ENCODE measurements at places on chromosomes 1 and 21. TPM values are rescaled to one million over a fixed set of nuclear protein-coding genes. Genes with fewer than 3 reads are reported as not detected.

RPTN gene
- not detected for total RNA-seq

NOTCH2NLA gene
- total RNA-seq: 53.2 TPM

PADI4 gene
- total RNA-seq: not detected

CD5L gene
- not detected for total RNA-seq

KCNJ15 gene
- total RNA-seq: 34.8 TPM

- peaks cover 22% of the 10 kb centered on the region for H3K36me3 ChIP-seq
- peak overlapping the region; percentile 66 for H3K4me3 ChIP-seq
- peaks cover 9% of the 10 kb centered on the region for H3K4me1 ChIP-seq
- no peak for DNase-seq
- no peaks in the 10 kb centered on the region for H3K27me3 ChIP-seq
These were observed 9.3 kb upstream of the CACYBP start for GRCh38 chr1:174990382-174990999.

DNA sequence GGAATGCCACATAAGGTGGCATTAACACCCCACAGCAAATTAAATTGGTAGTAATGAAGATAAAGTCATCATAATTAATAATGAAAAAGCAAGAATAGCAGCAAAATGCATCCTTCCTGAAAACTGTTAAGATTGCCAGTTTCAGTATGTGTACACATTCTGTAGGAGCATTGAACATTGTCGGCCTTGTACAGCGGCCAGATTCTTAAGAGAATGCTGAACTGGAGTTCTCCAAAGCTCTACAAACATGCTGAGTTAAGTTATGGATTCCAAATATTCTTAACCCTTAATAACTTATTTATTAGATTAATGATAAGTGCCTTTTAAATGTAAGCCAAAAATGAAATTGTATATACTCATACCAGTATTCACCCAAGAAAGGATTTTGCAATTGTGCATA is 189.9 kb downstream of the AK5 start:
- DNase-seq: no peak
- H3K27ac ChIP-seq: no peak overlapping the region
- H3K4me3 ChIP-seq: no peak overlapping the region
- no peaks in the 10 kb centered on the region for H3K4me1 ChIP-seq
- no peaks in the 10 kb centered on the region for H3K36me3 ChIP-seq

DNA sequence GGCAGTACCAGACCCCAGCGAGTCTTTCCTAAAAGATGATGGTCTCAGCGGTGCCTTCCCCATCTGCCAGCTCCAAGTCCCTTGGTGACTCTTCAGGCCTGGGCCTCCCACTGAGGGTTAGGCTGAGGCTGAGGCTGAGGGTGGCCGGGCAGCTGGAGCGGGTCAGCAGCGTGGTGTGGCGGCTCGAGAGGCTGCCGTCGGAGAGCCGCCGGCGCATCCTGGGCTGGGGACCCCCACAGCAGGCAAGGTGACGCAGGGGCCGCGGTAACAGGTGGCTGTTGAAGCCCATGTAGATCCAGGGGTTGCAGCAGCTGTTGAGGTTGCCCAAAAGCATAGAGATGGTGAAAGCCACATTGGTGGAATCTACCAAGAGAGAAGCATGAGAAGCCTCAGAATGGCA is 7.0 kb downstream of the AVPR1B start:
- no peak overlapping the region for H3K4me3 ChIP-seq
- peaks cover 19% of the 10 kb centered on the region for H3K36me3 ChIP-seq

DNA sequence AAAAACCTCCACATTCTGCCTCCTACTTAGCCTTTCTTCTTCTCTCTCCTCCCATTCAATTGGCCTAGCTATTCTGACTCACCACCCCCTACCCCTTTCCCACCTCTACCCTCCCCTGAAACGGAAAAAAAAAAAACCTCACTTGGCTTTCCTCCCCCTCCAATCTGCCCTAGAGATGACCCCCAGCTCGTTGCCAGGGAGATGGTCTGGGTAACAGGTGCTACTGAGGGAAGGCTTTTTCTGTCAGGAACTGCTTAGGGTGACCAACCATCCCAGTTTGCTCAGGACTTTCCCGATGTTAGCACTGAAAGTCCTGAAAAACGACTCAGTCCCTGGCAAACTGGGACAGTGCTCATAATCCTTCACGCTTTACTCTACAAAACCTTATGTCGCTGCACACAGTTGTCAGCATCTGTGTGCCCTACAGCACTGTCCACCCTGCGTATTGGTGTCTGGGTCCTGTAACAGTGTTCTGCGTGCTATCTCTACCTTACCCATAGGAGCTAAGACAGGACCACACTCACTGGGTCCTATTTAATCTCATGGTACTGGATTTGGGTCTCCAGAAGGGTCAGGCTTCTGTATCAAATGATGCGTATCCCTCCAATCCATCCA is 7.7 kb upstream of the CADM3 start:
- no peaks in the 10 kb centered on the region for H3K36me3 ChIP-seq
- peaks cover 64% of the 10 kb centered on the region for H3K27me3 ChIP-seq
- no peak overlapping the region for H3K27ac ChIP-seq

DNA sequence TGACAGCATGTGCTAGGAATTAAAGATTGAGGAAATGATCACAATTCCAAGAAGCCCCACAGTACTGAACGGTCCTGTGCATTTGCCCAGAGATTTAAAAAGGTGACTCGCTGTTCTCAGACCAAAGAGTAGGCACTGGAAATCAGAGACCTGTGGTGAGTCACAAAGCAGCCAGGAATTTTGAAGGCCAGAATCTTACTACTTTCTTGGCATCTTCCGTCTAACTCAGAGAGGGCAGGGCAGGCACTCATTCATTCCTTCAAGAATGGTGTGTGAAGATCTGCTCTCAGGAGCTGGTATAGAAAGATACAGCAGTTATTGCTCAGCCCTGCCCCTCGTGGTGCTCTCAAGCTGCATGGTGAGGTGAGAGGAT is 57.9 kb downstream of the BRINP2 start:
- no peaks in the 10 kb centered on the region for H3K36me3 ChIP-seq
- no peak overlapping the region for H3K4me3 ChIP-seq
- no peaks in the 10 kb centered on the region for H3K4me1 ChIP-seq
- H3K27ac ChIP-seq: no peak overlapping the region

DNA sequence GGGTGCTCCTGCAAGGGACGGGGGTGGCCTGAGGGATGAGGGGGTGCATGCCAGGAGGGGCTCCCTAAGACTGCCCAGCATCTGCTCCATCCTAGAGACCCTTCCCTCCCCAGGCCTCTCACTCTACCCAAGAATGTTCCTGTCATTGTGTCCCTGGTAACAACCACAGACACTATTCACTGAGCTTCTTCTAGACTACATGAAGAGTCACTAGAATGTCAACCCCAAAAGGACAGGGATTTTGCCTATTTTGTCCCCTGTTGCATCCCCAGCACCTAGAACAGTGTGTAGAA is 2.9 kb downstream of the TNFRSF25 start:
- peaks cover 10% of the 10 kb centered on the region for H3K36me3 ChIP-seq
- no peak for DNase-seq
- H3K4me1 ChIP-seq: no peaks in the 10 kb centered on the region
- H3K27me3 ChIP-seq: no peaks in the 10 kb centered on the region

DNA sequence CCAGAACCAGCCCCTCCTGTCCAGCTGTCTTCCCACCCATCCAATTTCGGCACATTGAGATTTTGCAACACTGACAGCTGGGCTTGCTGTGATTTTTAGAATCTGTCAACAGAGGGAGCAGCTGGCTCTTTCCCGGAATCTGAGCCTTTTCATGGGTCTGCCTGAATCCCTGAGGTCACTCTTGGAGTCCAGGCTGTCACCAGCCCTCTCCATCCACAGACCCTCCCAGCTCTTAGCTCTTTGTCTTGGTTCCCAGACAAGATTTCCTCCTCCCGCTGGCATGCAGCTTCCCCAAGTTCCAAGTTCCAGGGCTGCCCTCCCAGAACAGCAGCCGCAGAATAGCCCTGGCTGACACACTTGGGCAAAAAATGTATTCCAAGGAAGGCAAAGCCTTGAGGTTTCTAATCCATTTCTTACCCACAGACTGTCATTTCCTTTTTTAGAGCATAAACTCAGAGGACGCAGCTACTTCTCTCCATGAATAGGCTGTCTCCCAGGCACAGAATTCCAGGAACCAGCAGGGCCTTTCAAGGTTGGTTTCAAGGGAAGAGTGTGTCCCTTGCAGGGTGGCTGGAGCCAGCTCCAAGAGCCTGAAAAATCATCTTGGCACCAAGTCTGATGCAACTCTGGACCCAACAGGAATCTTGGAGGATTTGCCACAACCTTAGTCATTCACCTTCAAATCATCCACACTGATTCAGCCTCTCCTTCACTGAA is 7.1 kb upstream of the TMEM61 start:
- no peak overlapping the region for H3K27ac ChIP-seq
- peaks cover 67% of the 10 kb centered on the region for H3K4me1 ChIP-seq
- H3K27me3 ChIP-seq: no peaks in the 10 kb centered on the region
- H3K36me3 ChIP-seq: peaks cover 4% of the 10 kb centered on the region
- H3K4me3 ChIP-seq: no peak overlapping the region

DNA sequence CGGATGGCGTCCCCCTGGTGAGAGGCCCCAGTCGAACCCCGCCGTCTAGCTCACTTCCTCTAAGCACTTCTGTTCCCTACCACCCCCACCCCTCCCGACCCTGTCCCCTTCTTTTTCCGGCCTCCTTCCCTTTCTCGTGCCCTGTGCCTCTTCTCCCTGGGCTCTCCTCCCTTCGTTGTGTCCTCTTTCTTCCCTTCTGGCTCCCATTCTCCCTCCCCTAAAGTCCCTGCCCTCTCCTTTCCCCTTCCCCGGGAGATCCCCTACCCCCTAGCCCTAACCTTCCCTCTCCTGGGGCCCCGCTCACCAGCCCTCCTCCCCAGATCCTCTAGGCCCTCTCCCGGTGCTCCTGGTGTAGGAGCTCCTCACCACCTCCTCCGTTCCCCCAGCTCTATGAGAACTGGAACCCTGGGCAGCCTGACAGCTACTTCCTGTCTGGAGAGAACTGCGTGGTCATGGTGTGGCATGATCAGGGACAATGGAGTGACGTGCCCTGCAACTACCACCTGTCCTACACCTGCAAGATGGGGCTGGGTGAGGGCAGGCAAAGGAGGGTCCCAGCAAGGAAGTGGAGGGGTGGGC is 15.9 kb downstream of the BCAN start:
- peaks cover 60% of the 10 kb centered on the region for H3K36me3 ChIP-seq
- H3K27me3 ChIP-seq: no peaks in the 10 kb centered on the region
- DNase-seq: no peak
- H3K4me3 ChIP-seq: peak overlapping the region; percentile 27
- no peak overlapping the region for H3K27ac ChIP-seq
- H3K4me1 ChIP-seq: peaks cover 59% of the 10 kb centered on the region

GRCh38 chr1:31535561-31535960 is 40.8 kb upstream of the TINAGL1 start:
- H3K27me3 ChIP-seq: no peaks in the 10 kb centered on the region
- DNase-seq: no peak
- no peak overlapping the region for H3K4me3 ChIP-seq
- peaks cover 8% of the 10 kb centered on the region for H3K4me1 ChIP-seq
- H3K27ac ChIP-seq: no peak overlapping the region

- no peaks in the 10 kb centered on the region for H3K36me3 ChIP-seq
- no peak overlapping the region for H3K27ac ChIP-seq
- DNase-seq: peak; percentile 64
- H3K27me3 ChIP-seq: no peaks in the 10 kb centered on the region
- H3K4me1 ChIP-seq: no peaks in the 10 kb centered on the region
These were observed 98.8 kb downstream of the RABGAP1L start for GRCh38 chr1:174258148-174258550.

DNA sequence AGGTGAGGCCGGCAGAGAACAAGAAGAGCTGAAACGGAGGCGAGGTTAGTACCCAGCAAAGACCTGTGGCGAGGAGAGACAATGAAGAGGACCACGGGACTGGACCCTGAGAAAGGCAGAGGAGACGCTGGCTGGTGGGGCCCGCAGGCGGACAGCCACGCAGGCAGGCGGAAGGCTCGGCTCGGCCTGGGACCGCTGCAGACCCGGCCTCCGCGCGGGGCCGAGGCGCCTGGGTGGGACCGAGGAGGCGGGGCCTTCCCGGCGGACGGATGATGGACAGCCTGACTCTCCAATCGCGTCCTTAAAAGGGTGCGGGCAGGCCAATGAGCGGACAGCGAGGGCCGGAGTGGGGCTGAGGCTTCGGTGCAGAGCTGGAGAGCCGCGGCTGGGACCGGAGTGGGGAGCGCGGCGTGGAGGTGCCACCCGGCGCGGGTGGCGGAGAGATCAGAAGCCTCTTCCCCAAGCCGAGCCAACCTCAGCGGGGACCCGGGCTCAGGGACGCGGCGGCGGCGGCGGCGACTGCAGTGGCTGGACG is at the start of gene MPZL1:
Gene MPZL1 (plus strand): TSS at position 366 of the 535 bp plus-strand sequence. CDS start 170 bp downstream, outside the sequence.
- no peaks in the 10 kb centered on the region for H3K27me3 ChIP-seq
- H3K4me1 ChIP-seq: peaks cover 33% of the 10 kb centered on the region
- peak within 1 kb of the TSS; percentile 88 for H3K27ac ChIP-seq
- peak; percentile 98 for DNase-seq
- H3K36me3 ChIP-seq: peaks cover 19% of the 10 kb centered on the region

DNA sequence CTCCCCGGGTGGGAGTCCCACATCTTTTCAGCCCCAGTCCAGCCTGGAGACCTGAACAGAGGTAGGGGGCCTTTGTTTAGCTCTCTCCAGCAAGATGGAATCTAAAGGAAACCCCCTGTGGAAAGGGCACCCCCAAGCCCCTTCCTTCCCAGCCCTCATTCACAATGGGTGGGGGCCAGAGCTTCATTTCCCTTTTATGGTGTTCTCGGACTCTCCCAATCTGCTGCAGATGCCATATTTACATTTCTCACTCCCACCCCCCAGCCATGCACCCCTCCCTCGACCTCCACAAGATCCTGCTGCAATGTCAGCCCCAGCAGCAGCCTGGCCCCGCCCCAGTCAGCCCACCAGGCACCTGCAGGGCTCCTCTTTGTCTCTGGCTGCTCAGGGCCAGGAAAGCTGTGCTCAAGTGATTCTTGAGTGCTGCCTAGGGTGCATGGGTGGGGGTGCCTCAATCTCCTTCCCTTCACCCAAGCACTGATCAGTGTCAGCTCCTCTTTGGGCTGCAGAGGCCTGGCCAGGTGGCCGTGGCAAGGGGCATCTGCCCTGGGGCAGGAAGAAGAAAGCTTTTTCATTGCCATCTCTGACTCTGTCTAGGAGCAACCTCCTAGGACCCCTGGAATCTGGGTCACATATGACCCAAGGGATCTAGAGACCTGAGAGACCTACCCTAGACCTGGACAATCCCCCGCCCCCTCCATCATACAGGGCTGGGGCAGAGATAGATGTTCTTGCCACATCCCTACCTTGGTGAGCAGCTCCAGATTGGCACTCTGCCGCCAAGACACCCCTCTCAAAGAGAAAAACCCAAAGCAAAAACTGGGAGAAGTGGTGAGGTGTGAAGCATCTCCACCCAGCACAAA is 1.7 kb downstream of the KIF21B start:
- peak overlapping the region; percentile 71 for H3K4me3 ChIP-seq
- peaks cover 51% of the 10 kb centered on the region for H3K4me1 ChIP-seq
- no peak overlapping the region for H3K27ac ChIP-seq
- peaks cover 24% of the 10 kb centered on the region for H3K36me3 ChIP-seq
- DNase-seq: no peak

GRCh38 chr1:244207042-244207934 is 156.2 kb downstream of the ZBTB18 start:
- no peaks in the 10 kb centered on the region for H3K4me1 ChIP-seq
- no peak for DNase-seq

GRCh38 chr1:30698401-30698981 is 24.9 kb downstream of the MATN1 start:
- peaks cover 36% of the 10 kb centered on the region for H3K27me3 ChIP-seq
- H3K27ac ChIP-seq: no peak overlapping the region
- H3K36me3 ChIP-seq: no peaks in the 10 kb centered on the region

Data from Calu3 (cell line).